G401 (cell line): ENCODE measurements at places on chromosomes 1 and 21. TPM values are rescaled to one million over a fixed set of nuclear protein-coding genes. Genes with fewer than 3 reads are reported as not detected.
A peak's percentile ranks its signal among the peaks of the same experiment; 100 is the strongest.

- DNase-seq: peak; percentile 61
Measured at GRCh38 chr1:160005070-160005469, 26.7 kb downstream of the PIGM start.

- peak; percentile 83 for DNase-seq
Measured at GRCh38 chr1:207828485-207829158, 76.8 kb downstream of the CD46 start.

DNA sequence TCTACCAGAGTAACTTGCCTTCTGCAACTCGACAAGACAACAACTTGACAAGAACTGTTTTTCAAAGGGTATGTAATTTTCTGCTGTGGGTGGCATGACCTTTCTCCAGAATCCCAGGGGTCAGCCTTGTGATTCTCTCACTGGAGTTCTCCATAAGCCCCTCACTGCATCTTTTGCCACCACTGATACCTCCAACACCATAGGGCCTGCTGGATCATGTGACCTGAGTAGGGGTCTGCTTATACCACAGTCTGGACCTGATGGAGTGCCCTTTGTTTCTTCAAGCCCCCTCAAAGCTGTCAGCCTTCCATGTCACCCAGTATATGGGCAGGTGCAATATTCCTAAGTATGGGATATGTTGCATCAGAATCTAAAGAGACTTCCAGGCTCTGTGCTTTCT, 31.6 kb upstream of the DIPK1A start:
- no peak for DNase-seq

DNA sequence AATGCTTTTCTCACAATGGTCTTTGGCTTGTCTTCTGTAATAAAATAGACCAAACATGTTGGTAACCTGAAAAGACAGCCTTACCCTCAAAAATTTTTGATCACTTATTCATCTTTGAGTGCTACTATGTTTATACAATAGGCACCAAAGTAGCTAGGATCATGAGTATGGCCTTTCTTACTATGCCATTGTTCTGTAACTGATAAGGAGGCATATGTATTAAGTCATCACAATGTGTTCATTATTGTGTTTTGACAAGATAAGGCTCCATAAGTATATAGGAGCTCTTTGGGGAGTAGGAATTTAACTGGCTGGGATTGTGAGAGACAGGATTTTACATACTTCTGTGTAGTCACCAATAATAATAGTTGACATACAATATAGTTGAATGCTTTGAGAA, 675 bp downstream of the TMCO2 start:
- DNase-seq: no peak

GRCh38 chr1:183806675-183807074, 1.8 kb downstream of the RGL1 start:
- DNase-seq: no peak

- no peak for DNase-seq
Measured at GRCh38 chr1:40646315-40646714, 19.2 kb downstream of the RIMS3 start.

DNA sequence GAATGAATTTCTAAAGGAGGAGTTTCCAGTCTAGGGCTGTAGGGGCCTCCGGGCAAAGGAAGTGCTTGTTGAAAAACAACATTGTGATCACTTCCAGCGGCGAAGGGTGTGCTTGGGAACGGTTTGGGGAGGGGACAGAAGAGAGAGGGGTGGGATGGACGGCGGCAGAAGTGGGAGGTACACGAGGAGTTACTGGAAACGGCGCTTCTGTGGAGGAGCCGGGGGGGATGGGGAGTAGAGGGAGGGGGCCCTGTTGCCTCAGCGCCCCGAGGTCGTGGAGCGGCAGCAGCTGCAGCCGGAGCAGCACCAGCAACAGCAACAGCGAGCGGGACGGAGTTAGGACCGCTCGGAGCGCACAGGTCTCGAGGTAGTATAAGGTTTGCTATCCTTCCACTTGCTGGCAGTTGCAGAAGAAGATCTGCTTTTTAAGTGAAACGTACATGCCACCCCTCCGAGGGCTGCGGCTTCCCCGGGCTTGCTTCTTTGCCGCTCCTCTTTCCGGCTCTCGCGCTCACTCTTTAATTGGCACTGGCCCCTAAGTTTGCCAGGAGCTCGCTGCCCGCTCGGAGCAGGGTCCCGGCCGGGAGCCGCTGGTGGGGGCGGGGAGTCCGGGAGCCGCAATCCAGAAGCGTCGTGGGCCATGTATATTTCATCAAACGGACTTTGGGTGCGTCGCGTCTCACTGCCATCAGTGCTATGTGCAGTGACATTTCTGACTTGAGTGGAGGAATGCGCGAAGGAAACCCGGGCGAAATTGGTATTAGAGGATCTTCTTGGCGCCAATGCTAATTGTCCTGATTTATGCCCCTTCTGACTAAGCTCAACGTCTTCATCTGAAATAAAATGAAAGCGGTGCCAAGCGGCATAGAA, 771 bp upstream of the NTNG1 start:
- peak; percentile 43 for DNase-seq

- DNase-seq: no peak
Measured at GRCh38 chr1:209134001-209134400, 449.5 kb upstream of the CAMK1G start.

DNA sequence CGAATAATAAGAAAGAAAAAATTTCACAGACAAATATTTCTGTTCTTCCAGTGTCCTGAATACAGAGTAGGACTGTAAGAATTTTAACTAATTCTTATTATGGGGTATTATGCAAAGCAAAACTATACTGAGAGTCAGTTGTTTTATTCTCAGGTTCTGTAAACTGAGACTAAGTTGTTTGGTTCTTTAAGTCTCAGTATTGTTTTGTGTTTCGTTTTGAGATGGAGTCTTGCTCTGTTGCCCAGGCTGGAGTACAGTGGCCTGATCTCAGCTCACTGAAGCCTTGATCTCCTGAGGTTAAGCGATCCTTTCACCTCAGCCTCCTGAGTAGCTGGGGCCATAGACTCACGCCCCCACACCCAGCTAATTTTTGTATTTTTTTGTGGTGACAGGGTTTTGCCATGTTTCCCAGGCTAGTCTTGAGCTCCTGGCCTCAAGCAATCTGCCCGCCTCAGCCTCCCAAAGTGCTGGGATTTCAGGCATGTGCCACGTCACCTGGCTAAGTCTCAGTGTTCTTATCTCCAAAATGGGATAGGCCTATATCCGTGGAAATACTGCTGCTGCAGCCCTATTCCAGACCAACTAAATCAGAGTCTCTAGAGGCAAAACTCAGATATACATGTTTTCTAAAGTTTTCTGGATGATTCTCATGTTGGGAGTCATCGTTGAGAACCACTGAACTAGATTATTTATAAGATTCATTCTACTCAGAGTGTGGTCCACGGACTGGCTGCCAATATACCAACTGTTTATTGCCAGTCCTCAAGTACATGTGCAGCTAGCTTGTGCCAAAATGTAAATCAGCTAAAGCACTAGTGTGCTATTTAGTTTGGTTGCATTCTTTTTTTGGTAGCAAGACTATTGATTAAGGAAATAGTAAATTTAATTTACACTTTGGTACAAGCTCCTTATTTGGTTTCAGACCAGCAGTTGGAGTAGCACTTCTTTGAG, 116.6 kb downstream of the HS2ST1 start:
- DNase-seq: no peak

GRCh38 chr1:99957818-99958217, 12.0 kb upstream of the SLC35A3 start:
- DNase-seq: no peak

- no peak for DNase-seq
Measured at GRCh38 chr21:32372755-32373154, 20.1 kb downstream of the URB1 start.

DNA sequence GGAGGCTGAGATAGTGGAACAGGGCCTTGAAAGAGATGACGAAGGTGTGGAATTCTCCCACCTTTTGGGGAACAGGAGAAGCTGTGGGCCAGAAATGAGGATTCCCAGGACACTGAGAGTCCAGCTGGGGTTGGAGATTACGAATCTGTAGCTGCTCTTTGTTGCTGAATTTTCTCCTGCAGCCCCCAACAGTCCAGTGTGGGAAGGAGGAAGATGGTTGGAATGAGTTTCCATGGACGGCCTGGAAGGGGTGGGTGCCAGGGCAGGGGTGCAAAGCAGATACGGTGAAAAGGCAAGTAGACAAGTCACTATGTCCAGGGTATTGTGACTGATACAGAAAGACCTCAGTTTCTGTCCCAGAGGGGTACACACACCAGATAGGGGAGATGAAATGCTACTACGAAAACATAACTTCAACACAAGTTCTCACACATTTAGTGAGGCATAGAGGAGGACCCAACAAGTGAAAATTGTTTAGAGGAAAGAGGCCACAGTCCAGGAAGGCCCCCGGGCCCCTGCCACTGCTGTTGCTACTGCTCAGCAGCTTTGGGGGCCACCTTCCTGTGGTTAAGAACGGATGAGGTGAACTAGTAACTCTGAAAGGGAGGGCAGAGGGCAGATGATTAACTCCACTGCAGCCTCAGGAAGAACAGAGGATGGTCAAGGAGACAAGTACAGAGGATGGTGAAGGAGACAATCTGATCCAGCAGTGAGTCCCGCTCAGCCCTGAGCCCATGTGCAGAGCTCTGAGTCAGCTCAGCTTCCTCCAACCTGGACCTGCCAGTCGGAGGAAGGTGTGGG, 7.3 kb downstream of the CD244 start:
- DNase-seq: no peak

GRCh38 chr1:62625415-62625814, 28.1 kb downstream of the ANGPTL3 start:
- no peak for DNase-seq

DNA sequence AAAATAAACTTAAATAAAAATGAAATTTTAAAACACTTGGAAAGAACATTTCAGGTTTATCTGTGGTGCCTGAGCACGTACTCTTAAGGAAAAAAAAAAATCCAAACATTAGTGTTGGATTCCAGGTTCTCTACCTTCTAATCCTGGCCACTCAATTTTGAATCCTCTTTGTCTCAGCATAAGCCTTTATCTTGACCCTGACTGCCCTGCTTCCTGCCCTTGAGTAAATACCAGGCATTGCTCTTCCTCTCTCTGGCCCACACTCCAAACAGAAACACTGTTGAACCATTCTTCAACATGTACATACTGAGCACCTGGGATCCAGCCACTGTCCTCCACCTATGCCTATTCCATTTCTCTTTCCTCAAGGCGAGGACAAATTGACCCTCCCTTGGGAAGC, 11.4 kb upstream of the VANGL1 start:
- no peak for DNase-seq

DNA sequence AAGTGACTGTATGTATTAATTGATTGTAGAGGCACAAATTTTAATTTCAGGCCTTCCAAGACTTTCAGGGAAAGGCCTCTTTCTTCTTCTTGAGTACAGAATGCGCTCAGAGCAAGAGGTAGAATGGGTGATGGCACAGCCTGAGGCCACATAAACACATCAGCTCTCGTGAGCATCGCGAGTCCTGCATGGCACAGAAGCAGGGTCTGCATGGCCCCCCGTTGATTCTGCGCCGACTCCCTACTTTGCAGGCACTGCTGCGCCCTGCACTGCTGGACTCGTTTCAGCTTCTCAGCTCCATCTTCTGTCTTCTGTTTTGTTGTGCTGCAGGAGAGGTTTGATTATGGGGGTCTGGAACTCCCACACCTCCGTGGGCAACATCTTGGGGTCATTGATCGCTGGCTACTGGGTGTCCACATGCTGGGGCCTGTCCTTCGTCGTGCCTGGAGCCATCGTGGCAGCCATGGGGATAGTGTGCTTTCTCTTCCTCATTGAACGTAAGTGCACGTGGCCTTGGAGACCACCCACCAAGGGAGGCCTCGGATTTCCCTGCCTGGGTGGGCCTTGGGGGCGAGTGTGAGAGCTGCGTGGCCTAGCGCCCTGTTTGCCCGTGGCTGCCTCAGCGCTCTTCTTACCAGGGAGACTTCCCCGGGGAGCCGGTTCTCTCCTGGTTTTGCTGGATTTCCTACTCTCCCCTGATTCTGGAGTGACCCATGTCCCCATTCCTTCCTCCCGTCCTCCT, 29.6 kb downstream of the SLC37A1 start:
- DNase-seq: no peak

- no peak for DNase-seq
Measured at GRCh38 chr21:41616031-41616591, 108.2 kb upstream of the TMPRSS2 start.

DNA sequence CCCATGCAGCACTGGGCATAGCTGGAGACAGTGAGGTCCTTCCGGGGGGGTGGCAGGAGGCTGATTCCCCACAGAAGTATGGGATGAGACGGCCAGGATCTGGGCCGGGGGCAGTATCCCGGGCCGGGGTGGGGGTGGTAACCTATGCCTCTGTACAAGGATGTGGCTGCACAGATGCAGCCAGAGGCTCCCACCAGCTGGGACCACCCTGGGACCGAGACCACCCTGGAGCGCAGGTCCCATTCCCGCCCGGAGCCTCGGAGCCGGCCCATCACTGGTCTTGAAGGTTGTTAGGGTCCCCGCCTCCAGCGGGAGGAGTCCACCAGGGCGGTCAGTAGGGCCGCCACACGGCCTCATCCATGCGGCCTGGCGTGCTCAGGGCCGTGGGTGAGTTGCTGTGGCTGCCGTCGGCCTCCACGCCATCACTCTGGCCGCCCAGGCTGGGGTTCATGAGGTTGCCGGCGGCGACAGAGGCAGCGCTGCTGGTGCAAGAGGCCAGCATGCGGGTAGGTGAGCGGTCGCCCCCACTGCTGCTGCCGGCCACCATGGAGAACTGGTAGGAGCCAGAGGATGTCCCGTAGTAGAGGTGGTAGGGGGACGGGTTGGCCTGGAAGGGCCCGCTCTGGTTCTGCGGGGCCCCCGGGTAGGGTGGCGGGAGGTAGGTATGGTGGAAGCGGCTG, 28.1 kb downstream of the RUNX3 start:
- no peak for DNase-seq

DNA sequence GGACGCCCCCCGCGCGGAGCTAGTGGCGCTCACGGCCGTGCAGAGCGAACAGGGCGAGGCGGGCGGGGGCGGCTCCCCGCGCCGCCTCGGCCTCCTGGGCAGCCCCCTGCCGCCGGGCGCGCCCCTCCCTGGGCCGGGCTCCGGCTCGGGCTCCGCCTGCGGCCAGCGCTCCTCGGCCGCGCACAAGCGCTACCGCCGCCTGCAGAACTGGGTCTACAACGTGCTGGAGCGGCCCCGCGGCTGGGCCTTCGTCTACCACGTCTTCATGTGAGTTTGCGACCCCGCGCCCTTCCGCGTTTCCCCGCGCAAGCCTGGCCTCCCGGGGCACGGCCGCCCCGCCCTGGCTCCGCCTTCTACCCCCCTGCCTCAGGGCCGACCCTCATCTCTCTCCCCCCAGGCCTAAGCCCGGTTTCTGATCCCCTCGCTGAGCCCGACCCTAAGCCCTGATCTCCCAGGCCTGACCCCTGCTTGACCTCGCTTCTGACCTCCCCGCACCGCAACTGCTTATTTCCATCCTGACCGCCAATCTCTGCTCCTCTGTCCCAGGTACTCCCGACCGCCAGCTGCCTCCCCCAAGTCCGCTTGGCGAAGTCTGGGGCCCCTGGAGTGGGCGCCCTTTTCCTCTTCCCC, 669 bp downstream of the KCNQ4 start:
- no peak for DNase-seq

GRCh38 chr1:67726224-67726623, 41.2 kb downstream of the GADD45A start:
- no peak for DNase-seq

GRCh38 chr1:204560590-204561150, 44.5 kb downstream of the MDM4 start:
- no peak for DNase-seq

GRCh38 chr1:31815752-31816500, at the start of gene SPOCD1:
TSS of gene SPOCD1 (minus strand) at chr1:31816022. CDS start at chr1:31815333, 689 bp downstream.
- no peak for DNase-seq

GRCh38 chr21:17461582-17461981, 51.3 kb upstream of the CXADR start:
- DNase-seq: no peak

GRCh38 chr1:199044191-199044590, 405.4 kb downstream of the PTPRC start:
- DNase-seq: no peak

PRDM16 gene
- 2.8 and 5.0 TPM in 2 replicates for total RNA-seq

OLFML3 gene
- total RNA-seq: 0.31 and 0.49 TPM in 2 replicates

RIMS3 gene
- 8.2 and 8.9 TPM in 2 replicates for total RNA-seq

IPP gene
- 4.4 and 8.4 TPM in 2 replicates for total RNA-seq

DDX20 gene
- total RNA-seq: 21.8 and 37.9 TPM in 2 replicates
